ENCODE measurements at places on chromosomes 6 and 20. TPM values are rescaled to one million over a fixed set of nuclear protein-coding genes. Genes with fewer than 3 reads are reported as not detected.
A peak's percentile ranks its signal among the peaks of the same experiment; 100 is the strongest.

GRCh38 chr6:92273694-92274093 is 1145.7 kb downstream of the EPHA7 start:
- DNase-seq = no peak
- no peaks in the 10 kb centered on the region for H3K36me3 ChIP-seq
- no peaks in the 10 kb centered on the region for H3K27me3 ChIP-seq
- H3K4me3 ChIP-seq = no peak overlapping the region

- no peaks in the 10 kb centered on the region for H3K27me3 ChIP-seq
- H3K4me3 ChIP-seq = peak within 1 kb of the TSS; percentile 61
- H3K36me3 ChIP-seq = peaks cover 15% of the 10 kb centered on the region
- H3K27ac ChIP-seq = peak within 1 kb of the TSS; percentile 9
- peak; percentile 86 for DNase-seq
Observed at GRCh38 chr20:62952373-62952967, at the start of gene SLC17A9. Gene SLC17A9, plus strand, starts transcription at chr20:62952709. Its CDS starts 122 bp downstream, at chr20:62952831.

DNA sequence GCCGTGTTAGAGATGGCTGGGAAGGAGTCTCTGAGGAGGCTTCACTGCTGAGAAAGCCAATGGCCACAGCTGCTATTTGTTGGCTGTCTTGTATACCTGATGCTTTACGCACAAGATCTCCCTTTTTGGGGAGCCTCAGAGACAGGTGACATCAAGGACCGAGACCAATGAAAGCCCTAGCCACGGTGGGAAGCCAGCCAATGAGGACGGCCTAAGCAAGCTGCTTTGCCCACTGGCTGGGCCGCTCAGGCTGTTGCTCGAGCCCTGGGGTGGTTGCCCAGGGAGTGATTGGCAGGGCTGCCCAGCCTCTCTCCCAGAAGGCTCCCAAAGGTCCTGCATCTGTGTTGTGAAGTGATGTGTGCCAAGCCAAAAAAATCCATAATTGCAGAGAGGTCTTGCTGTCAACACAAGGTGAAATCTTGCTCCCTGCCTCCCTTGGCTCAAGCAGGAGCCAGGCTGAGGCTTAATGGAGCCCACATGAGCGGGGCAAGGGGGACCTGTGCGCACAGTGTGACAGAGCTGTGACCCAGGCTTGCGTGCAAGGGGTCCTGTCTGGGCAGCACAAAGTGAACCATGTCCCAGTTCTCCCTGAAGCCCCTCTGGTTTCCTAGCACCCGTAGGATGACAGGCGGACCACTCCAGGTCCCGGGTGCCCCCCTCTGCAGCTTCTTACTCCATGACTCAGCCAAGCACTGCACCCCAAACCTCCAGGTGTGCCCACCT is 4.3 kb downstream of the MMP24OS start:
- peak; percentile 75 for DNase-seq
- peaks cover 13% of the 10 kb centered on the region for H3K4me1 ChIP-seq
- H3K27ac ChIP-seq = no peak overlapping the region
- no peaks in the 10 kb centered on the region for H3K27me3 ChIP-seq

DNA sequence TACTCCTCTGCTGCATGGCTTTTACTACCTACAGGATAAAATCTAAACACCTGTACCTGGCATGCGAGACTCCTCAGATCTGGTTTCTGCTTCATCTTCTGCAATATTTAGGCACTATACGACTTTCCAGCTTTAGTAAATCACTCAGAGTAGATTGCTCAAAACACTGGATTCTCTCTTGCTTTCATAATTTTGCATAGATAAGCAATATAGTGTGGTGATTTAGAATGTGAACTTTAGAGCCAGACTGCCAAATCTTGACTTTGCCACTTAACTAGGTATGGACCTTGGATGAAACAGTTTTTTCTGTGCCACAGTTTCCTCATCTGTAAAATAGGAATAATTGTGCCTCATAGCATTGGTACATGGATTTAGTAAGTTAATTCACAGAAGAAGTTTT is 28.9 kb downstream of the CEP57L1 start:
- DNase-seq = no peak
- no peaks in the 10 kb centered on the region for H3K4me1 ChIP-seq
- H3K27ac ChIP-seq = no peak overlapping the region
- H3K36me3 ChIP-seq = no peaks in the 10 kb centered on the region
- no peaks in the 10 kb centered on the region for H3K27me3 ChIP-seq
- no peak overlapping the region for H3K4me3 ChIP-seq

DNA sequence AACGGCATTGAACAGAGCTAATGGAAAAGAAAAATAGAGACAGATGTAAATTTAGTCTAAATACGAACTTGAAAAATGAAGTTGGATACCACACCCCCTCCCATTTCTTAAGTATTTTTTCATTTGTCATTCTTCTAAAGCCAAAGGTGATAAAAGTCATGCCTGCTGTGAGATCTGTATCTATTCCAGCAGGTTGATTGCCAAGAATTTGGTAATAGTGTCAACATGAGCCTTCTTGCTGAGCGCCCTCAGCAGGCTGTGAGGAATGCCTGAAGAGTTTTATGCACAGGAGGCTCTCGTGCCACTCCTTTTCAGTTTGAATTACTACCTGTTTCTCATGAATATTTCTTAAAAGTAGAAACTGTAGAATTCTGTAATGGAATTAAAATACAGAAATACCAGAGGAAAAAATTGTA is 165.4 kb downstream of the QKI start:
- peaks cover 24% of the 10 kb centered on the region for H3K4me1 ChIP-seq
- peak; percentile 65 for DNase-seq
- H3K4me3 ChIP-seq = no peak overlapping the region

GRCh38 chr6:150377211-150377781 is 8.5 kb downstream of the IYD start:
- no peaks in the 10 kb centered on the region for H3K27me3 ChIP-seq
- no peak overlapping the region for H3K27ac ChIP-seq
- DNase-seq = peak; percentile 6
- H3K36me3 ChIP-seq = no peaks in the 10 kb centered on the region

DNA sequence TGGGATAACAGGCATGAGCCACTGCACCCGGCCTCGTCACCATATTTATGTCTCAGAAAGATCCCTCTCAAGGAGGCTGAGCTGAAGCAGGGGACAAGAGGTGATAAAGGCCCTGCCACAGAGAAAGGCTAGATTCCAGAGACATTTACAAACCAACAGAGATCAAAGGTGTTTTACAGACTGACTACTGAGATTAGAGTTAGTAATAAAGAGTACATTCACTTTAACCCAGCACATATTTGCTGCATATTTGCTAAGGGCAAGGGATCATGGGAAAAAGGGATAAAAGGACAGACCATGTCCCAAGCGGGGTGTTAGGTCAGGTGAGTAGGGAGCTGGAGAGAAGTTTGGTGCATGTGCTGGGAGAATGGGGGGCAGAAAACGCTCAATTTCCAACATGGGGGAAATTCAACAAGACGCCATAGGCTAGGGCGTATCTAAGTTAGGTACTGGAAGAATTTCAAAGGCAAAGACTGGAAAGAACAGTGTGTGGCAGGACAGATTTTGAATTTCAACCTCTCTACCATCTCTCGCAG is 43.8 kb upstream of the SEC63 start:
- H3K36me3 ChIP-seq = no peaks in the 10 kb centered on the region
- H3K27me3 ChIP-seq = no peaks in the 10 kb centered on the region
- H3K27ac ChIP-seq = no peak overlapping the region
- peaks cover 29% of the 10 kb centered on the region for H3K4me1 ChIP-seq

DNA sequence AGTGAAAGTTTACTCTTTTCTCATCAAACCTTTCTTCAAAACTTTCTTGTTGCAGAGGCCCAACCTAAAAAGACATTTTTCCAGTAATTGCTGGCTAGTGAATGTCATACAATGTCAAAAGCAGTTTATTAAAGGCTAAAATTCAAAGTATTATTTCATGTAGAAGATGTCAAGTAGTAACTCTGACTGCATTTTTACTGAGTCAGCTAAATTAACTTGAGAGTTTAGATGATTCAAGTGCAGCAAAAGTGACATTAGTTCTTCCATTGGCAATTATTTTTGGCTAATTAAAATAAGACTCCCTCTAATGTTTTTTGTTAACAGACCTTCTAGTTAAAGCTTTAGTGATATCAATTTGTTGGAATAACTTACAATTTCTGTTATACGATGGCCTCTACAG is 1438.5 kb downstream of the GRIK2 start:
- no peak for DNase-seq
- no peaks in the 10 kb centered on the region for H3K4me1 ChIP-seq
- no peak overlapping the region for H3K27ac ChIP-seq

GRCh38 chr6:119540417-119540816 is 190.9 kb upstream of the MAN1A1 start:
- no peaks in the 10 kb centered on the region for H3K4me1 ChIP-seq
- H3K36me3 ChIP-seq = no peaks in the 10 kb centered on the region
- H3K4me3 ChIP-seq = no peak overlapping the region
- no peak for DNase-seq

GRCh38 chr6:11772109-11772825 is 6.3 kb downstream of the ADTRP start:
- peaks cover 18% of the 10 kb centered on the region for H3K4me1 ChIP-seq
- 0 out of 2 replicates have a peak overlapping the region, but pooled peaks have one; percentile 15 for H3K27ac ChIP-seq
- DNase-seq = no peak
- H3K36me3 ChIP-seq = no peaks in the 10 kb centered on the region
- no peak overlapping the region for H3K4me3 ChIP-seq

DNA sequence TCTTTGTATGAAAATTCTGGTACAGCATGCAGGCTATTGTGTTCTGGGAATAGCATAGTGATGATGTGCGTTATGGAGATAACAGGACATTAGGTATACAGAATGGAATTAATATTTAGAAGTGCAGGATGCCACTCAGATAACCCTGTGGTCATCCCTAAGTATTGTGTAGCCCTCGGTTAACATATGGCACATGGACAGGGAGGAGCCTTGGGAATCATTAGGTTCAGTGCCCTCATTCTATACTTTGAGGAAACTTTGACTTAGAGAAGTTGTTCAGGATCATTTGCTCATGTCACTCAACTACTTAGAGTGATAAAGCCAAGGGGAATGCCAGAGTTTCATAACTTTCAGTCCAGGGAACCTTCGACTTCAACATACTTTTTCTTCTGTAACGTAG is 185.9 kb downstream of the UST start:
- no peak overlapping the region for H3K4me3 ChIP-seq
- H3K36me3 ChIP-seq = no peaks in the 10 kb centered on the region
- H3K27me3 ChIP-seq = no peaks in the 10 kb centered on the region

DNA sequence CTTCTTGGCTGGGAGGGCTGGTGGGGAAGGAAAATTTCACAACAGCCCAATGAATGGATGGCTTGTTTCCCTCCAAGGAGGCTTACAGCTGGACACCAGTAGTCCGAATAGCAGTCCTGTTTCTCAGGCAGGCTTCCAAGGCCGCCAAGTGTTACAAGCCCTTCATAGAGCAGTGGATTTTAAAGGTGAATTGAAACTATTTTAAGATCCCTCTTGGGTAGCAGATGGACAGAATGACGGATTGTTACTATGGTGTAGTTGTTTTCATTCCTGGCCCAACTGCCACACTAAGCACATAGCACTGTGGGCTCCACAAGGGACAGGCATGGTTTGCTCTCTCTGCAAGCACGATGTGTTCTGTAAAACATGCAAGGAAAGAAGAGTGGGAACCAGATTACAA is 203.3 kb upstream of the TAB2 start:
- no peak overlapping the region for H3K4me3 ChIP-seq
- no peaks in the 10 kb centered on the region for H3K27me3 ChIP-seq
- DNase-seq = no peak

- H3K36me3 ChIP-seq = no peaks in the 10 kb centered on the region
- no peaks in the 10 kb centered on the region for H3K27me3 ChIP-seq
- no peaks in the 10 kb centered on the region for H3K4me1 ChIP-seq
- H3K27ac ChIP-seq = no peak overlapping the region
- no peak overlapping the region for H3K4me3 ChIP-seq
Observed at GRCh38 chr20:8097307-8097706, 34.8 kb upstream of the PLCB1 start.

GRCh38 chr20:44959638-44960102 is 527 bp downstream of the TOMM34 start:
- H3K27me3 ChIP-seq = peaks cover 40% of the 10 kb centered on the region
- H3K27ac ChIP-seq = no peak overlapping the region
- H3K4me3 ChIP-seq = peak overlapping the region; percentile 85
- peaks cover 31% of the 10 kb centered on the region for H3K4me1 ChIP-seq
- peak; percentile 33 for DNase-seq

- H3K4me3 ChIP-seq = no peak overlapping the region
- H3K27ac ChIP-seq = no peak overlapping the region
Observed at GRCh38 chr20:57857969-57858368, 148.2 kb upstream of the PMEPA1 start.

GRCh38 chr6:158032354-158032733 is 50.7 kb downstream of the SYNJ2 start:
- H3K27ac ChIP-seq = no peak overlapping the region
- H3K4me3 ChIP-seq = no peak overlapping the region
- no peaks in the 10 kb centered on the region for H3K4me1 ChIP-seq

GRCh38 chr6:96466147-96466863 is 55.3 kb upstream of the UFL1 start:
- no peaks in the 10 kb centered on the region for H3K36me3 ChIP-seq
- H3K27me3 ChIP-seq = no peaks in the 10 kb centered on the region
- no peak overlapping the region for H3K27ac ChIP-seq
- DNase-seq = no peak
- no peak overlapping the region for H3K4me3 ChIP-seq
- H3K4me1 ChIP-seq = no peaks in the 10 kb centered on the region

DNA sequence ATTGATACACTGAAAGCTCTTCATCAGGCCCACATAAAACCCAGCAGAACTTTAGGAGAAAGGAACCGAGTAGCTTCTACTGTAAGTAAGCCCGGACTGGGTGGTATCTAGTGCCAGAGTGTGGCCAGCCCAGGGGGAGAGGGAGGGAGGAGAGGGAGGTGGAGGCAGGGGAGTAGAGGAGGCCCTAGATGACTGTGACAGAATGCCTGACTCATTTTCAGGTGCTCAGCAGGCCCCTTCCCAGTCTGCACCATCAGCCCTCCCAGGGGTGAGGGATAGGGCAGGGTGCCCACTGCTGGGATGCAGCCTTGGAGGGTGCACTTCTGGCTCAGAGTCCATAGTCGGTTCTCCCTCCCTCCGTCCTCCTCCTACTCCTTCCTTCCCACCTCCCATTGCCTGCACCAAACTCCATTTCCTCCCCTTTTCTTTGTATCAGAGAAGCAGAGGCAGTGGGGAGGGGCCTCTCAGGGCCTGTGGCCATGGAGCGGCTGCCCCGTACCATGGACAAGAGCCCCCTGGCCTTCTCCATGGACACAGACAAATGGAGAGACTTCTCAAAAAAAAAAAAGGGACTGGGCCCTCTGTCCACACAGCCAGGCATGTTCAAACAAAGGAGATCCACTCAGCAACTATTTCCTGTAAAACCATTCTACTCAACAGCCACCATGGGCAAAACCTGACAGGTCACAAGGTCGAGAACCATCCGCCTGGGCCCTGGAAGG is 184.9 kb upstream of the SNX9 start:
- H3K27me3 ChIP-seq = no peaks in the 10 kb centered on the region
- no peak overlapping the region for H3K4me3 ChIP-seq
- H3K4me1 ChIP-seq = no peaks in the 10 kb centered on the region
- no peaks in the 10 kb centered on the region for H3K36me3 ChIP-seq
- no peak overlapping the region for H3K27ac ChIP-seq
- DNase-seq = no peak

Gene PLCB1
- 20.6 TPM for total RNA-seq

Gene STMND1
- total RNA-seq = not detected

Gene PDYN
- total RNA-seq = 0.47 TPM

Gene FNDC11
- 6.5 TPM for total RNA-seq

Gene TTLL9
- total RNA-seq = not detected

Gene ASIP
- not detected for total RNA-seq

Gene OVOL2
- total RNA-seq = 11.2 TPM

Measured in GM23338 (cell line).